H9 (cell line): ENCODE measurements at places on chromosomes 1 and 21. TPM values are rescaled to one million over a fixed set of nuclear protein-coding genes. Genes with fewer than 3 reads are reported as not detected.

- no peak for DNase-seq
- H3K4me1 ChIP-seq: 0 out of 2 replicates have a peak, but pooled peaks cover 3% of the 10 kb centered on the region
- no peaks in the 10 kb centered on the region for H3K36me3 ChIP-seq
- no peak overlapping the region for H3K4me3 ChIP-seq
Observed at GRCh38 chr1:179588425-179589024, 3.1 kb upstream of the TDRD5 start.

DNA sequence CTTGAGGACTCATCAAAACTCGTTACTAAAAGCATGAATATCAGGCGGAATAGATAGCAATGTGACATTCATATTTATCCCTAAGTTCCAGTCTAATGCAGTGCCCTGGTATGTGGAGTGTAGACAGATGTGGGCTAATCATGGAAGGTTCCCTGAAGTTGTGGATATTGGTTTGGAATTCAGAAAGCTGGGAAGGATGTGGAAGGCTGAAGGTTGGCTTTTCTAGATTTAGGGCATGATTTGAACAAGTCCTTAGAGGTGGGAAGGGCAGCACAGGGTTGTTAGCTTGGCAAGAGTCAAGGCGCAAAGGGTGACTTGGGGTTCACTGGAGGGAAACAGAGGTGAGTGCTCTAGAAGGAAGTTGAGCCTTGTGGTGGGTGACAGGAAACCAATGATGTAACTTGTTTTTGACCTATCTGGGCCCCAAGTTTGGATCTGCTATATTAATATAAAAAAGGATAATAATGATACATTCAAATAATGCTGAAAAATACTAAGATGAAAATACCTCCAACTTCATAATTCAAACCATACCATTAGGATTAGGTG, 21.9 kb downstream of the LGALS8 start:
- H3K4me1 ChIP-seq: 0 out of 2 replicates have a peak, but pooled peaks cover 4% of the 10 kb centered on the region
- no peak overlapping the region for H3K4me3 ChIP-seq
- peaks cover 80% of the 10 kb centered on the region for H3K36me3 ChIP-seq
- H3K27me3 ChIP-seq: no peaks in the 10 kb centered on the region

DNA sequence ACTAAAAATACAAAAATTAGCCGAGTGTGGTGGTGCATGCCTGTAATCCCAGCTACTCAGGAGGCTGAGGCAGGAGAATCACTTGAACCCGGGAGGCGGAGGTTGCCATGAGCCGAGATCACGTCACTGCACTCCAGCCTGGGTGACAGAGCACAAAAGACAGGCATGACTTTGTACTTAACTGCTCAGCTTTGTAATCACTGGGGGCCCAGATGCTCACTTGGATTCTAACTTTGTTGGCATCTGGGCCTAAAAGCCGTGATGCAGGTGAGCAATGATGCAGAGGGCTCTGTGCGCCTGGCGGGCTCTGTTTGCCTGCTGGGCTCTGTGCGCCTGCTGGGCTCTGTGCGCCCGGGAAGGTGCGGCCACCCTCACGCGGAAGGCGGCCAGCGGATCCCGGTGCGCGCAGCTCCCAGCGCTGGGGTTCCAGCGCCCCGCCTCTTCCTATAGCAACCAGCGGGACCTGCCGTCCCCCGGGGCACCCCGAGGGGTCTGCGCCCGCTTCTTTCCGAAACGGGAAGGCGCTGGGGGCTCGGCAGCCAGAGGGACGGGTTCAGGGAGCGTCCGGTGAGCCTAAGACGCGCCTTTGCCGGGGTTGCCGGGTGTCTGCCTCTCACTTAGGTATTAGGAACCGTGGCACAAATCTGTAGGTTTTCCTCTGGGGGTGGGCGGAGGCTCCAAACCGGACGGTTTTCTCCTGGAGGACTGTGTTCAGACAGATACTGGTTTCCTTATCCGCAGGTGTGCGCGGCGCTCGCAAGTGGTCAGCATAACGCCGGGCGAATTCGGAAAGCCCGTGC, 31.7 kb downstream of the PRMT2 start:
- peak overlapping the region; percentile 83 for H3K4me3 ChIP-seq
- peak; percentile 54 for DNase-seq
- H3K36me3 ChIP-seq: peaks cover 14% of the 10 kb centered on the region

DNA sequence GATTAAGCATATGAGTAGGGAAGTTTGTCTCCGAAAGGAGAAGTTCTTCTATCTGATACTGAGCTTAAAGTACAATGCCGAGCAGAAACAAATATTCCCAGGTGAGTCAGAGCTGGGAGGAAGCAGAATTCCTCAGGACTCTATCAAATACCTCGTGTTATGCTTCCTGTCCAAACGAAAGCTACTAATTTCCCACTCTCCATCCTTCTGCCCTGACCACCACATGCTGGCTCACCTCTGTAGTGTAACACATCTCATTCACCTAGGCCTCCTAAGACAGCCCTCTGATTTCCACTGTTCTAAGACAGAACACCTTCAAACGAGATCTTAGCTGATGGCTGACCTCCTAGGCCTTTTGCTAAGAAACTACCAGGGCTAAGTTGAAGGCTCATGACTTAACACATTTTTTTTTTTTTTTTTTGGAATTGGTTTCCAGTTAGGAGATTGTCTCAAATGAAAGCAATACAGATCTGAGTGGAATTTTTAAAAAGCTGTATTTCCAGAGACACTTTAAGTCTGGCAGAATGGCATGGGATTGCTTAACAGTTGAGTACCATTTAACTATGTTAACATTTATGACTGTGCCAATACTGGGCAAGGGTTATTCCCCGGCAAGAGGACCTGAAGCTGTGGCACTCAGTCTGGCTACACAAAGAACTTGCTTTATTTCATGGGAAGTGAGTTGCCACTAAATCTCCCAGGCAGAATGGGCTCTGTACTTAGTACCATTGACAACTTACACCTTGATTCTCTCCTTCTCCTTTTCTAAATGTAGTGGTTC, 583.4 kb downstream of the DPYD start:
- H3K4me3 ChIP-seq: no peak overlapping the region
- no peak for DNase-seq
- no peaks in the 10 kb centered on the region for H3K4me1 ChIP-seq
- H3K27me3 ChIP-seq: no peaks in the 10 kb centered on the region
- no peak overlapping the region for H3K27ac ChIP-seq

GRCh38 chr1:77987919-77988318, 9.0 kb upstream of the FUBP1 start:
- H3K4me1 ChIP-seq: no peaks in the 10 kb centered on the region
- no peak overlapping the region for H3K4me3 ChIP-seq
- peaks cover under 1% of the 10 kb centered on the region; the same call in 2 of the 3 replicates for H3K36me3 ChIP-seq
- H3K27me3 ChIP-seq: no peaks in the 10 kb centered on the region

Gene COL6A2
- 124 and 129 TPM in 2 replicates for total RNA-seq

GRCh38 chr1:114195819-114196218, 42.1 kb upstream of the SYT6 start:
- no peaks in the 10 kb centered on the region; the same call in 1 of the 2 replicates for H3K27me3 ChIP-seq
- no peak for DNase-seq
- H3K4me1 ChIP-seq: peaks cover 2% of the 10 kb centered on the region; the same call in 1 of the 2 replicates
- no peak overlapping the region for H3K27ac ChIP-seq
- H3K36me3 ChIP-seq: no peaks in the 10 kb centered on the region
- H3K4me3 ChIP-seq: no peak overlapping the region

- no peak overlapping the region for H3K27ac ChIP-seq
- peaks cover 3% of the 10 kb centered on the region; the same call in 1 of the 2 replicates for H3K4me1 ChIP-seq
- no peak overlapping the region for H3K4me3 ChIP-seq
- H3K27me3 ChIP-seq: no peaks in the 10 kb centered on the region
- no peak for DNase-seq
- no peaks in the 10 kb centered on the region for H3K36me3 ChIP-seq
Observed at GRCh38 chr1:6989212-6990159, 204.2 kb downstream of the CAMTA1 start.

Gene LCK
- total RNA-seq: 37.0 and 37.6 TPM in 2 replicates

- no peak overlapping the region for H3K4me3 ChIP-seq
- H3K27me3 ChIP-seq: no peaks in the 10 kb centered on the region
- H3K36me3 ChIP-seq: peaks cover 44% of the 10 kb centered on the region
- H3K27ac ChIP-seq: no peak overlapping the region
- DNase-seq: no peak
Observed at GRCh38 chr1:180462102-180462501, 40.3 kb downstream of the ACBD6 start.

- no peak for DNase-seq
- H3K27me3 ChIP-seq: no peaks in the 10 kb centered on the region
- H3K27ac ChIP-seq: no peak overlapping the region
- no peak overlapping the region for H3K4me3 ChIP-seq
- peaks cover 72% of the 10 kb centered on the region for H3K36me3 ChIP-seq
- no peaks in the 10 kb centered on the region for H3K4me1 ChIP-seq
Observed at GRCh38 chr1:116389013-116389412, 16.0 kb downstream of the ATP1A1 start.

Gene ADGRL2
- 119 TPM in 2 replicates for total RNA-seq

Gene WDTC1
- total RNA-seq: 19.0 and 20.5 TPM in 2 replicates

GRCh38 chr1:39922251-39922688, 20.6 kb upstream of the MYCL start:
- H3K27me3 ChIP-seq: no peaks in the 10 kb centered on the region
- H3K36me3 ChIP-seq: no peaks in the 10 kb centered on the region
- peak; percentile 94 for DNase-seq
- H3K27ac ChIP-seq: no peak overlapping the region

DNA sequence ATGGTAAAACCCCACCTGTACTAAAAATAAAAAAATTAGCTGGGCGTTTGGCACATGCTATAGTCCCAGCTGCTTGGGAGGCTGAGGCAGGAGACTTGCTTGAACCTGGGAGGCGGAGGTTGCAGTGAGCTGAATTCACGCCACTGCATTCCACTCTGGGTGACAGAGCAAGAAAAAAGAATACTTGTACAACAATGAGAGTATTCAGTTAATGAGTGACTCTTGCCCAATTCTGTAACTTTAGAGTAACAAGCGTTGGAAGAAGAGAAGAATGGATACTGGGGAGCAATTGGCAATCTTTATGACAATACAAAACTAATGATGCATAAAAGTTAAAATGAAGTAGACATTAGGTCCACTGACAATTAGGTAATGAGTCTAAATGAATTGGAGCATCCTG, 10.5 kb downstream of the ANXA9 start:
- no peak overlapping the region for H3K27ac ChIP-seq
- no peak for DNase-seq
- 0 out of 2 replicates have a peak, but pooled peaks cover 2% of the 10 kb centered on the region for H3K36me3 ChIP-seq
- no peak overlapping the region for H3K4me3 ChIP-seq
- no peaks in the 10 kb centered on the region for H3K27me3 ChIP-seq

DNA sequence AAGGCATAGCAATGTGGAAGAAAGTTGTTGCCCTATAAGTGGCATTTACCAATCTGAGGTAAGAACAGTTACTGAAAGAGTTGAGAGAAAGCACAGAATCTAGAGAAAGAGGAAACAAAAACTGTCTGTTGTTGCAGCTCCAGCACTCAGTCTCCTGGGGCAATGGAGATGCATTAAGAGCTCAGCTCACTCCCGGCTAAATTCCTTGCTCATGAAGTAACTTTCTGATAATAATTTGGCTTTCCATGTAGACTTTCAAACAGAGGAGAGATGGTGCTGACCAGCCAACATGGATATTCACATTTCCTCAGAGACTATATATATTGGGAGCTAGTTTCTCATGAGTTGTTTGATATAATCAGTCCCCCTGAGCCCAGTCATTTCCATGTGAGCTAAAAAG, 135.3 kb downstream of the GDAP2 start:
- H3K27ac ChIP-seq: no peak overlapping the region
- no peaks in the 10 kb centered on the region for H3K36me3 ChIP-seq
- DNase-seq: no peak
- H3K4me1 ChIP-seq: no peaks in the 10 kb centered on the region

- H3K27me3 ChIP-seq: no peaks in the 10 kb centered on the region
- H3K36me3 ChIP-seq: no peaks in the 10 kb centered on the region
- no peak overlapping the region for H3K4me3 ChIP-seq
- no peak overlapping the region for H3K27ac ChIP-seq
- DNase-seq: no peak
- H3K4me1 ChIP-seq: peaks cover 2% of the 10 kb centered on the region; the same call in 1 of the 2 replicates
Observed at GRCh38 chr1:79188337-79188736, 181.8 kb upstream of the ADGRL4 start.

DNA sequence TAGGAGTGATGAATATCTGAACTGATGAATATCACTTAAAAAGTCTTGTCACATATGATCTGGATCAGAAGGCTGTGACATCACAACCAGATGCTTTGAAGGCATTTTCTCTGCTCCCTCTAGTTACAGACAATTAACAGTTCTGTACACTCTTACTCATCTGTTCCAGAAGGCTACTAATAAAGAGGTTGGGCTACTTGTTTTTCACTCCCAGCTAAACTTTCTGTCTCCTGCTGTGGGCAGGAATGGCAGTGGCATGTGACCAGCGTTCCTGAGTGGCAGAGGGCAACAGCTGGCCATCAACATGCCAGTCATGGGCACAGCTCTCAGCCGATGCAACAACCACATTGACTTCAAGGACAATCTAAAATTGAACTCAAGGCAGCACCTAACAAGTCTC, 66.7 kb downstream of the SLC45A1 start:
- no peak for DNase-seq
- H3K27ac ChIP-seq: no peak overlapping the region
- no peaks in the 10 kb centered on the region for H3K27me3 ChIP-seq
- peaks cover 19% of the 10 kb centered on the region for H3K36me3 ChIP-seq
- no peak overlapping the region for H3K4me3 ChIP-seq
- no peaks in the 10 kb centered on the region; the same call in 1 of the 2 replicates for H3K4me1 ChIP-seq

DNA sequence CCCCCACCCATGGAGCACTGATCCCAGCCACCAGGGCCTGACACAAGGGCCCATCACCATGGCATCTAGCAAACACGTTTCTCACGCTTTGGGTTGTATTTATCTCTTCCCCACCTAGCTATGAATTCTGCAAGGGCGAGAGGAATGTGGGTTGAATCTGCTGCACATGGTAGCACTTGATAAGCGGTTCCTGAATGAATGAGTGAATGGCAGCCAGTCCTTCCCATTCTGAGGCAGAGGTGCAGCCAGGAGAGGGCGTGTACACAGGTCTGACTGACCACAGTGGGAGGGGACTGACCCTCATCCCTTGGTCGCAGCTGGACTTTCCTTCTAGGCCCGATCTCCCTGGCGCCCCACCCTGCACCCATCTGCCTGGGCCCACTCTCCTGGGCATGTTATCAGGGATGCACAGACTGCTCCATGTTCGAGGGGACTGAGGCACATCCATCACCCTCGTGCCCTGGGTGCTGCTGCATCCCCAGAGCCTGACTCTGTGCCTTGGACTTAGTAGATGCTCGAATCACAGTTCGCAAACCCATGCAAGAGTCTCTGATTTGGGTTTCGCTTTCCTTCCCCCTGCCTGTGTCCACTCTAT, 1.0 kb downstream of the RD3 start:
- DNase-seq: no peak
- no peaks in the 10 kb centered on the region for H3K36me3 ChIP-seq
- no peak overlapping the region for H3K4me3 ChIP-seq
- no peak overlapping the region for H3K27ac ChIP-seq
- H3K4me1 ChIP-seq: no peaks in the 10 kb centered on the region
- no peaks in the 10 kb centered on the region for H3K27me3 ChIP-seq

Gene CCDC185
- not detected in 2 replicates for total RNA-seq

DNA sequence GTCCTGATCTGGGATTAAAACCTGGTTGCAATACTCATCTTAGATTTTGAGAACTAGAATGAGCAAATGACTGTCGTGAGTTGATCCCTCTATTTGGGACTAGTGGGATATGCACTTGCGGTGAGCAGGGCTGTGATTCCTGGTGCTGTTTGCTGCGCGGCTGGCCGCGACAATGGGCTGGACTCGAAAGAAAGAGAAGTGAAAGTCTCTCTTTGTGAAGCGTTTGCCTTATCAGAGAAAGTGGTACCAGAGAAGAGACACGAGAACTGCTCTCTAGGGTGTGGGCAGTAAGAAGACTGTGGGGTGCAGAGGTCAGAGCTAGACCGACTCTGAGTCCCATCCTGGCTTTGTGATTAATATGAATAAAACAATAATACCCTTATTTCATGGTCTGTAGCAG, 8.6 kb downstream of the ST6GALNAC3 start:
- no peaks in the 10 kb centered on the region for H3K4me1 ChIP-seq
- DNase-seq: no peak
- H3K4me3 ChIP-seq: no peak overlapping the region
- H3K36me3 ChIP-seq: no peaks in the 10 kb centered on the region
- no peaks in the 10 kb centered on the region for H3K27me3 ChIP-seq
- no peak overlapping the region for H3K27ac ChIP-seq
